ENCODE measurements at places on chromosomes 2 and 18.

- DNase-seq, result no peak
These were observed 129.1 kb downstream of the ANKRD44 start for GRCh38 chr2:197181491-197181890.

GRCh38 chr2:26875065-26875634 is 27.2 kb downstream of the DPYSL5 start:
- DNase-seq, result no peak

DNA sequence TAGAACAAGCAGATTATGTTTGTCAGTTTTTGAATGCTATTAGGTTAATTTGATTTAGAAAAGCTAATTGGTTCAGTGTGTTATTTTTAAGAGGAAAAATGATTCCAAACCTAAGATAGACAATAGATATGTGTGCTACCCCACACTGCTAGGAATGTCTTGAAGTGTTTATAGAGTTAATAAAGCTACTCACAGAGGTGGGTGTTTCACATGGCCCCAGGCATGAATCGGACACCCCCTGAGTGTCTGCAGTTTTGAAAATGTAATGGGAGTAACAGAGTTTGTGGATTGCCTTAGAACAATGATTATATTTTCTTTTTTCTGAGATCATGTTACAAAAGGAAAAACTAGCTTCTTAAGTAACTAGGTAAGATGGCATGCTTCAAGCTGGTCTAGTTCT is 348.3 kb downstream of the ADCYAP1 start:
- DNase-seq, result no peak

DNA sequence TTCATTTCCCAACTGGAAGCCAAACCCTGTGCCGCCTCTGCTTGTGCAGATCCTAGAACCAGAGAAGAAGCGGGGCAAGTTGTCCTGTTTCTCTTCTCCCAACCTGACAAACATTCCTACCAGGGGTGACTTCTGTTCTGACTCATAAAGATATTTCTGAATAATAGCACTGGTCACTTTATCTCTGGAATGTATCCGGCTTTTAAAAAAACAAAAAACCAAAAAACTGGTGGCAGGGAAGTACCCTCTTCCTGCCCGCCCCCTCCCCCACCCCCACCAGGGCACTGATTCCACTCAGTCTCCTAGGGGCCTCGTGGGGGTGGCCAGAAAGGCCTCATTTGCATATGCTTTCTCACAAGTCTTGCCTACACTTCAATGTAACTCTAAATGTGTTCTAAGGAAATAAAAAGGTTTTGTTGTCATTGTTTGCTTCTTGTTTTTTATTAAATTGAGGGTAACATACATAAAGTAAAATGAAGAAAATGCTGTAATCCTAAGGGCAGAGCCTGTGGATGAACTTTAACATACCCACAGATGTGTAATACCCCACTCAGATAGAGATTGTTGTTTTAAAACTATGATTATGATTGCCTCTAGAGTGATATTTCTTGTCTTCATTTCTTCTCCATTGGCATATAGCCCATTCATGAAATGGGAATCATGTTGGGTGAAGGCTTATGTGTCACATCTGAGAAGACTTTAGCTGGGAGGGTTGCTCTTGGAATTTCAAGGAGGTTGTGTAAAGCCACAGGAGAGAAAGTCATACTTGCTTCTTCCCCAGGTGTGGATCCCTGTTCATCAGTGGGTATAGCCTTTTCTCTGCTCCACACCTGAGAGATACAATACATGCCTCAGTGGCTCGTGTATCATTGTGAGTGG is 5.3 kb upstream of the FOSL2 start:
- DNase-seq, result no peak

GRCh38 chr18:7681298-7681697 is 114.2 kb downstream of the PTPRM start:
- DNase-seq, result no peak

GRCh38 chr2:88628571-88628939 is 1.3 kb upstream of the EIF2AK3 start:
- DNase-seq, result no peak

DNA sequence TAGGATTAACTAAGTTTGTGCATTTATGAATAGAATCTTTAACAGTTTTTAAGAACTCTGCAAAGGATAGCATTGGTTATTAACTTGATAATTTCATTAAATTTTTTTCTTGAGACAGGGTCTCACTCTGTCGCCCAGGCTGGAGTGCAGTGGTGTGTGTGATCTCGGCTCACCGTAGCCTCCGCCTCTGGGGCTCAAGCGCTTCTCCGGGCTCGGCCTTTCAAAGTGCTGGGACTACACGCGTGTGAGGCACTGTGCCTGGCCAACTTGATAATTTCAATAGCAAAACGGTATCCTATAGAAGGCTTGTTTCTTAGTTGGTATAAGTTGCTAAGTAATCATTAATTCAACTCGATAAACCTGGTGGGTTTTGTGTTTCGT is 38.0 kb downstream of the ADNP2 start:
- DNase-seq, result no peak

- no peak for DNase-seq
These were observed 91.2 kb downstream of the TAF4B start for GRCh38 chr18:26317398-26317797.

- no peak for DNase-seq
These were observed 3.7 kb downstream of the HDAC4 start for GRCh38 chr2:239396881-239397681.

GRCh38 chr18:50013363-50014138 is 181.4 kb downstream of the MYO5B start:
- no peak for DNase-seq

Measured in heart right ventricle (tissue), 16 donors.